ENCODE measurements at places on chromosomes 1 and 21. TPM values are rescaled to one million over a fixed set of nuclear protein-coding genes. Genes with fewer than 3 reads are reported as not detected.
A peak's percentile ranks its signal among the peaks of the same experiment; 100 is the strongest.

DNA sequence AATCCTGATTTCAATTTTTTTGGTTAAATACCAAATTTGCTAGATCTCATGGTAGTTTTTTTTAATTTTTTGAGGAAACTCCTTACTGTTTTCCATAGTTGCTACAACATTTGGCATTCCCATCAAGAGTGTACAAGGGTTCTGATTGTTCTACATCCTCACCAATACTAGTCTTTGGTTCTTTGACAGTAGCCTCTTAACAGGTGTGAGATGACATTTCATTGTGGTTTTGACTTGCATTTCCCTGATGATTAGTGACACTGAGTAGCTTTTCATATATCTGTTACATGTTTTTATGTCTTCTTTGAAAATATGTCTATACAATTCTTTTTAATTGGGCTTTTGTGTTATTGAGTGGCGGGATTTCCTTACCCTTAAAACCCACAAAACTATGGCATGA, 20.9 kb upstream of the RGS13 start:
- DNase-seq = peak; percentile 47

GRCh38 chr21:45157932-45158331, 83.6 kb downstream of the ADARB1 start:
- no peak for DNase-seq

GRCh38 chr21:42486072-42486471, 10.0 kb downstream of the RSPH1 start:
- no peak for DNase-seq

DNA sequence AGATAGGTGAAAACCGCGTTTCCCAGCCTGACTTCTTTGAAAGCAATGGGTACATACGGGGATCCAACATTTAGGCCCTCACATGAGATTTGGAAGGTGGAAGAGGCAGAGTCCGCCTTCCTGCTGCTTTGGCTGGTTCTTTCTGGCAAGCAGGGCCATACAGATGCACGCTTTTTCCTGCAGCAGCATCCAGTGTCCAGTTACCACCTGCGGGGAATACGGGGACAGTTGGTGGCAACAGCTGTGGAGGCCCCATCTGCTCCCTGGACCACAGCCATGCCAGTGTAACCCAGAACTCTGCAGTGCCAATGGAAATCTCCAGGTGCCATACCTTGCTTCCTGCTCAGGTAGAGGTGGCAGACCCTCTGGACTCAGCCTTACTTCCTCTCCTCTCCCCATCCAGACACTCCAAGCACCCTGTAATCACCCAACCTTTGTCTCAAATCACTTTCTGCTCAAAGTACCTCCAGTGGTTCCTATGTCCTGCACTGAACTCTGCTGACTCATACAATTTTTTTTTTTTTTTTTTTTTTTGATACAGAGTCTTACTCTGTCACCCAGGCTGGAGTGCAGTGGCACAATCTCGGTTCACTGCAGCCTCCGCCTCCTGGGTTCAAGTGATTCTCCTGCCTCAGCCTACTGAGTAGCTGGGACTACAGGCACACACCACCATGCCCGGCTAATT, 68.3 kb downstream of the SLC16A1 start:
- no peak for DNase-seq

DNA sequence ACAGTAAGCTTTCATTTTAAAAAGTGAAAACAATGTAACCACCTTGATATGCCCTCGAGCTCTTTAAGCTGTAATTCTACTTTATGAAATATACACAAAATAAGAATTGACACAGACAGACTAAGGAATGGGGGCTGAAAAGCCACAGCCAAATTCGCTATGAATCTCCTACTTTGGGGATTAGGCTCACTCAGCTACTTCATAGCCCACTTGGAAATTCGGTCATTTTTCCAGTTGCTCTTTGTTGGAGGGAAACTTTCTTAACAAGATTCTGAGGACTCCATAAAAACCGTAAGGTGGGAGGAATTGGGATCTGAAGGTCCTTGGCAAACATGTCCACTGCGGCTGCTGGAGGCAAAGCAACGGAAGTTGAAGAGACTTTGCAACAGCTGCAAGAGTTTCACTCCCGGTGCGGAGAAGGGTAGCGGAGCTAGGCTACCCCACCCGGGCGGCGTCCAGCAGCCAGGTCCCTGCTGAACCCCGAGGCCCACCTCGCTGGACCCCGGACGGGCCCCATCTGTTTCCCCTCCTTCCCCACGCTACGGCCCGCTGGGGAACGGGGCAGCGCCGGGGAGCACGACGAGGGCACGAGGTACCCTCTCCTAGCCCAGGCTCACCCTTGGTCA, 634 bp downstream of the MYCBP start:
- peak; percentile 59 for DNase-seq

- no peak for DNase-seq
These were observed 314.1 kb upstream of the USP25 start for GRCh38 chr21:15415541-15416261.

DNA sequence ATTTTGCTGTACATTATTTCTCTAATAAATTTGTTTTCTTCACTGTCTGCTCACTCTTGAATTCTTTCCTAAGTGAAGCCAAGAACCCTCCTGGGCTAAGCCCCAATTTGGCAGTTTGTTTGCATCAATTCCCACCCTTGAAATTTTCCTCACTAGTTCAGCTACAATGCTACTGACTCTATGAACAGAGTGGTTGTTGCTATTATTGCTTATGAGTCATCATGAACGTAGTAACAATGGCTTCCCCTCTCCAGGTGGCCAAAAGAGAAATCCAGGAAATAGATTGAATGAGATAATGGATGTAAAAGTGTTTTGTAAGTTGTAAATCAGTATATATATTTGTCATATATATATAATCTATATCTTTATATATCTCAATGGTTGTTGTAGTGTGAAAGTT, 193.0 kb downstream of the URB2 start:
- no peak for DNase-seq

DNA sequence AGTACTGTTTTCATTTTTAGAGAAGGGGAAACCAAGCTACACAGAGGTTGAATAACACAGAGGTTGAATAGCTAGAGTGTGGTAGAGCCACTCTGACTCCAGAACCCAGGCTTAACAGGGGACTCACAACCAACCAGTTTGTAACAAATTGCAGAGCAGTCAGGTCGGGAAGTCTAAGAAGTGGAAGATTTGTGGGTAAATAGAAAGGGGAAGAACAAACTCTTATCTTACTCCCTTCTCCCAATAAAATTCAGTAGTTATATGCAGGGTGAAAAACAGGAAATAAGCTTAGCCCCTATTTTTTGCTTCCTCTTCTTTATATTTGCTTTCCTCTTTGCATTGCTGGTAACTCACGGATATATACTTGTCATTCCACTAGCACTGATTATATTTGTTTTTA, 23.2 kb downstream of the CDC42 start:
- DNase-seq = no peak

GRCh38 chr1:115073298-115074087, 15.8 kb downstream of the TSPAN2 start:
- DNase-seq = no peak

DNA sequence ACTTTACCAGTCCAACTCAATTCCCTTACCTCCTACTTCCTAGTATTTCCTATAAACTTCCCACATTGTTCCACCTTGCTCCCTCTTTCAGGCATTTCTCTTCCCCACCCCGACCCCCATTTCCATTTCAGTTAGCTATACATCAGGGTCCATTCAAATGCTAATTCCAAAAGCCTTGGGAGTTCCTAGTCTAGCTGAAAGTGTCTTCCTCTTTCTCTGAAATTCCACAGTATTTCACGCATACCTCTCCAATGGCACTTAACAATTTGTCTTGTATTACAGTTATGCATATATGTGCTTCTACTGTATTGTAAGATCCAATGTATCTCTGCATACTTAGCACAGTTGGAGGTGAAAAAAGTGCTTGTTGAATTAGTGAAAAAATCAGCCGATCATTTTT, 94.9 kb downstream of the ZNF644 start:
- no peak for DNase-seq

- DNase-seq = no peak
These were observed 18.0 kb upstream of the LRRC8D start for GRCh38 chr1:89802841-89803240.

DNA sequence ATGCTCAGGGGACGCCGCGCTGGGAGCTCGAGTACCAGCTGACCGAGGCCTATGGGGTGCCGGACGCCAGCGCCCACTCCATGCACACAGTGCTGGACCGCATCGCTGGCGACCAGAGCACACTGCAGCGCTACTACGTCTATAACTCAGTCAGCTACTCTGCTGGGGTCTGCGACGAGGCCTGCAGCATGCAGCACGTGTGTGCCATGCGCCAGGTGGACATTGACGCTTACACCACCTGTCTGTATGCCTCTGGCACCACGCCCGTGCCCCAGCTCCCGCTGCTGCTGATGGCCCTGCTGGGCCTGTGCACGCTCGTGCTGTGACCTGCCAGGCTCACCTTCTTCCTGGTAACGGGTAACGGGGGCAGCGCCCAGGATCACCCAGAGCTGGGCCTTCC, 1.3 kb upstream of the XKR8 start:
- no peak for DNase-seq

GRCh38 chr1:53544728-53545515, 85.7 kb downstream of the DMRTB1 start:
- DNase-seq = no peak

GRCh38 chr1:64231153-64231552, 27.7 kb downstream of the UBE2U start:
- DNase-seq = no peak

- no peak for DNase-seq
These were observed 76.2 kb upstream of the TEKT2 start for GRCh38 chr1:36007741-36008140.

DNA sequence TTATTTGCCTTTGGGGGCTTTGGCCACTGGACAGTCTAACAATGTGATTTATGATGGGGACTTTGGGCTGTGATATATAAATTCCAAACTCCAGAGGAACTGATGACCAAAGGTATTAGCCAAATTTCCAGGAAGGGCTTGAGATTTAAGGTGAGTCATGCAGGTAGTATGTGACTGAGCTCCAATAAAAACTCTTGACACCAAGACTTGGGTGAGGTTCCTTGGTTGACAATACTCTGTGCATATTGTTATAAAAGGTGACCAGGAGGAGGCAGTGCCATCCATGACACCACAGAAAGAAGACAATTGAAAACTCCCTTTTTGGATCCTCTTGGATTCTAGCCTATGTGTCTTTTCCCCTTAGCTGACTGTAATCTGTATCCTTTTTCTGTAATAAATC, 392.7 kb upstream of the LRRC7 start:
- no peak for DNase-seq

DNA sequence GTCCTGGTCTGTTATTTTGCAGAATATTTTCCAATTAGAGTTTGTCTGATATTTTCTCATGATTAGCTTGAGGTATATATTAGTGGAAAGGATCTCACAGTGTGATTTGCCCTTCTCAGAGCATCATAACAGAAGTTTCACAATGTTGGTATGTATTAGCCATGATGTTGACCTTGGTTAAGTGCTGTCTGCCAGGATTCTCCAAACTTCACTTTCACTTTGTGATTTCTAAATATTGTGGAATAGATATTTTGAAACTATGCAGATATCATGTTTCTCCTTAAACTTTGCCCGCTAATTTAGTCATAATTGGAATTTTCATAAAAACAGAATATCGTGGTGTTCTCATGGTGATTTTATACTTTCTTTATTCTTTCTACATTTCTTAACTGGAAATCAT, 98.0 kb upstream of the DEPDC1 start:
- no peak for DNase-seq

DNA sequence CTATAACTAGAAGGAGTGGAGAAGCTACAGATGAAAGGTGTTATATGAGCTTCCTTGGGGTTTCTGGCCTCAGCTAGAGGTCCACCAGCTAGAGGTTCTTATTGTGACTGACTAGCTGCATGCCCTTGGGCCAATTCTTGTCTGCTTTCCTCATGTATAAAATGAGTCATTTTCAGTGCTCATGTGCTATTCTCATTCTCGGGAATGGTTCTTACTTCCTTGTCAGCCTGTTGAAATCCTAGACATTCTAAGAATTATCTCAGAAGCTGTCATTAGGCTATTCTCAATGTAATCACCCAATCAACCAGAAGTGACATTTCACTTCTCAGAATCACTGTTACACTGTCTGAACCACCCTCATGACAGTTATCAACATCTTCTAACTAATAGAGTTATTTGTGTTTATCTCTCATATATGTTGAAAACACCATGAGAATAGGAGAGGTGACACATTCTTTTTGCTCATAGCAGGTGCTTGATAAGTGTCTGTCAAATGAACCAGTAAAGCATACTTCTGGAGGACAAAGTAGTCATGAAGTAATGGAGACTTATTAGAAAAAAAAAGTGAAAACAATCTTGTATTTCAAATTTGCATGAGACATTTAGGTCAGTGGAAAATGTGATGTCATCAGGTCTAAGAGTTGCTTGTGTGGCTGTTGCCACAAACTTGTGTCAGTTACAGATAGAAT, 122.8 kb upstream of the IVNS1ABP start:
- DNase-seq = no peak

DNA sequence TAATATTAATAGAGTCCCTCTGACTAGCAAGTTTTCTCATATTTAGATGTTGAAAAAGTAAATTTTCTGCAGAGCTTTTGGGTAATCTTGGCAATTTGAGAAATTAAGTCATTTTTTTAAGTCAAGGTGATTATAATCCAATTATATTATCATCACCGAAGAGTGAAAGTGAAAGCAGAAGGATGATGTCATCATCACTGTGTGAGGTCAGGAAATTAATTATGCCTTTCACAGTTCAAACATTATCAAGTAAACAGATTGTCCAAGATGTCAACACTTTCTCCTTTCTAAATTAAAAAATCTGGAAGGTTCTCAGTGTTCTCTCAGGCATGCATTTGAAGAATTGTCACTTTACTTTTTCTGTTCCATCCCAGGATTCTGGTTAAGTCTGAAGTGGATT, 296.0 kb downstream of the TBX15 start:
- no peak for DNase-seq

DNA sequence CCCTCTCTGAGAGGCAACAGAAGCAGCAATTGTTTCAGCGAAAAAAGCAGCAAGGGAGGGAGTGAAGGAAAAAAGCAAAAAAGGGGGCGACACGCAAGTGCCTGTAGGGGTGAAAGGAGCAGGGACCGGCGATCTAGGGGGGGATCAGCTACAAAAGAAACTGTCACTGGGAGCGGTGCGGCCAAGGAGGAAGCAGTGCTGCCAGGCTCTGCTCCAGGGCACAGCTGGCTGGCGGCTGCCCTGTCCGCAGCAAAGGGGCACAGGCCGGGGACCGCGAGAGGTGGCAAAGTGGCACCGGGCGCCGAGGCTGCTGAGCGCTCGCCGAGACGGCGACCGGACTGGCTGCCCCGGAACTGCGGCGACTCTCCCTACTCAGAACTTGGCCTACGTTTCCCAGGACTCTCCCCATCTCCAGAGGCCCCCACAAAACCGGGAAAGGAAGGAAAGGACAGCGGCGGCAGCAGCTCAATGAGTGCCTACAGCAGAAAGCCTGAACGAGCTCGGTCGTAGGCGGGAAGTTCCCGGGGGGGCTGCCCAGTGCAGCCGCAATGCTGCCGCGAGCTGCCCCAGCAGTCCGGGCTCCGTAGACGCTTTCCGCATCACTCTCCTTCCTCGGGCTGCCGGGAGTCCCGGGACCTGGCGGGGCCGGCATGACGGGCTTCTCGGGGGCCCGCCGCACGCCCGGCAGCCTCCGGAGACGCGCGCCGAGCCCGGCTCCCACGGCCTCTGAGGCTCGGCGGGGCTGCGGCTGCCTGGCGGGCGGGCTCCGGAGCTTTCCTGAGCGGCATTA, 1.0 kb upstream of the CDKN2C start:
- DNase-seq = peak; percentile 69

C4BPA gene
- total RNA-seq = not detected

SGIP1 gene
- total RNA-seq = not detected

FCRL2 gene
- total RNA-seq = 6.6 TPM

F5 gene
- total RNA-seq = not detected

ARHGEF16 gene
- total RNA-seq = not detected

SYPL2 gene
- not detected for total RNA-seq

ORC1 gene
- total RNA-seq = 40.4 TPM

PTPN22 gene
- 53.5 TPM for total RNA-seq

SYT6 gene
- total RNA-seq = not detected

Data from OCI-LY7 (cell line).